Dermis blood vessel endothelial cell (primary cell): ENCODE measurements at places on chromosomes 7 and 10.
A peak's percentile ranks its signal among the peaks of the same experiment; 100 is the strongest.

- no peak for DNase-seq
These were observed 105.3 kb downstream of the SORCS1 start for GRCh38 chr10:107059068-107059804.

DNA sequence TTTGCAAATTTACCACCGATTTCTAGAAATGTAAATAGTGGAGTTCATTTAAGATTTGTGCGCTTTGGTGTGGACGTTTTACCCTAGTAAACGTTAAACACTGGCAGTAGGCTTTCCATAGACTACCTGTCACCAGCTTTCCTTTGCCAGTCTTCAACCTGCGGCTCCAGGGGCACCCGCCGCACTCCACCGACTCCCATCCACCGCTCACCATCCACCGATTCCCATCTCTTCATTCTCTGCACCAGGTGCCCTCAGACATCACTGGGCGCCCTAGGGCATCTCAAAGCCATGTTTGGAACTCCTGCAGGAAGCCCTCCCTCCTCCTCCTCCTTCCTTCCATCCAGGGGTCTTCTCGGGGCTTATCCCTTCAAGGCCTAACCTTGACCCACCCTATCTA lies 1.4 kb upstream of the AP5Z1 start:
- DNase-seq, result no peak

- no peak for DNase-seq
These were observed 40.0 kb downstream of the CDK1 start for GRCh38 chr10:60818134-60818770.

- peak; percentile 62 for DNase-seq
These were observed 3.4 kb upstream of the SMARCD3 start for GRCh38 chr7:151251689-151252560.

GRCh38 chr7:48621076-48621475 lies 303.3 kb upstream of the CDC14C start:
- DNase-seq, result no peak

- DNase-seq, result no peak
These were observed 98.8 kb upstream of the MACROH2A2 start for GRCh38 chr10:69953851-69954250.

DNA sequence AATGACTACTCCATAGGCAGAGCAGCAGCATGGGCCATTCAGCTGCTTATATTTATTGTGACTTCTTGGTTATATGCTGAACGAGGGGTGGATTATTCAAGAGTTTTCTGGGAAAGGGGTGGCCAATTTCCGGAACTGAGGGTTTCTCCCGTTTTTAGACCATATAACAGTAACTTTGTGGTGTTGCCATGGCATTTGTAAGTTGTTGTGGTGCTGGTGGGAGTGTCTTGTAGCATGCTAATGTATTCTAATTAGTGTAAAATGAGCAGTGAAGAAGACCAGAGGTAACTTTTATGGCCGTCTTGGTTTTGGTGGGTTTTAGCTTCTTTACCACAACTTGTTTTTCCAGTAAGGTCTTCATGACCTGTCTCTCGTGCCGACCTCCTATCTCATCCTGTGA lies 139.6 kb downstream of the KLF6 start:
- DNase-seq, result no peak

DNA sequence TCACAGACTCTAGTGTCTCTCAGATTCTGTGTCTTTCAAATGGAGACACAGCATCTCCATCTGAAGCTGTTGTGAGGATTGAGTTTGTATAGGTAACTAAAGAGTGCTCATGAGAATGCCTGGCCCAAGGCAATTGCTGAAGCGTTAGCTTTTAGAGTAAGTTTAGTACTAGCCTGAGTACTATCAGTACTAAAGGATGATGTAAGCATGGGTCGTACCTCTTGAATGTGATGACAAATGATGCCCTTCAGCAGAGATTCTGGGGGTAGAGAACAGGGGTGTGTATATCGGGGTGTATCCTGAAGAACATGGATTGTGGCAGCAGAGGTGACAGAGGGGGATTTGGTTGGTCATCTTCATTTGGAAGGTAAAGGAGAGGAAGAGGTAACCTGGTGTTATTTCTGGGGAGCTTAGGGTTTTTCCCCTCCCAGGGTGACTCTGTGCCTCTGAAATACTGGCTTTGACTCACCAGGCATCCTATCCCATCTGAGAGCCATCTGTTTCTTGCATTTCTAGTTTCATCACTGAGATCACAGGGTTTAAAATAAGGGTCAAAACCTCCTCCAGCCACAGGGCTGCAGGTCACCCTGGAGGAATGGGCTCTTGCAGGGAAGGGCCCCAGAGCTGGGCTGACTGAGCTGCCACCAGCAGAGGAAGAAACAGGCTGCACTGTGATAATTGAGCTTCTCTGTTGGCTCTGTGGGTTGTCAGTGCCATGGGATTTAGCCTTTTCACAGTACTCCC lies 756.0 kb downstream of the KCNMA1 start:
- no peak for DNase-seq

DNA sequence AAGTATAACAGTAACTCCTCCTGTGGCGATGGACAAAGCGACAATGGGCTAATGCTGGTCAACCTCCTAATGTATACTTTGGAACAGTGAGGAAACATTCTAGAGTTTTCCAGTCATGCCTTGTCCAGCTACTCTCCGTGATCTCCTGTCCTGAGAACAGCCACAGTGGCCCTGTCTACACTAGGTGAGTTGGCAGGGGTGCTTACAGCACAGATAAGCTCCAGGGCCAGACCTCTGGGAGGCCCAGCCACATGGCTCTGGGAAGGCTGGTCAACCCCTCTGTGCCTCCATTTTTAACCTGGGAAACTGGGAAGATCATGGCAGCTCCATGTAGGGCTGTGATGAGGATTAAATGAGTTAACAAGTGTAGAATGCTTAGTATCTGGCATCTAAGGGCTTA lies 57.0 kb downstream of the CLEC2L start:
- DNase-seq, result no peak

- DNase-seq, result no peak
These were observed 13.3 kb downstream of the SLC37A3 start for GRCh38 chr7:140384894-140385545.

- no peak for DNase-seq
These were observed 154.7 kb downstream of the MGMT start for GRCh38 chr10:129621693-129622092.

DNA sequence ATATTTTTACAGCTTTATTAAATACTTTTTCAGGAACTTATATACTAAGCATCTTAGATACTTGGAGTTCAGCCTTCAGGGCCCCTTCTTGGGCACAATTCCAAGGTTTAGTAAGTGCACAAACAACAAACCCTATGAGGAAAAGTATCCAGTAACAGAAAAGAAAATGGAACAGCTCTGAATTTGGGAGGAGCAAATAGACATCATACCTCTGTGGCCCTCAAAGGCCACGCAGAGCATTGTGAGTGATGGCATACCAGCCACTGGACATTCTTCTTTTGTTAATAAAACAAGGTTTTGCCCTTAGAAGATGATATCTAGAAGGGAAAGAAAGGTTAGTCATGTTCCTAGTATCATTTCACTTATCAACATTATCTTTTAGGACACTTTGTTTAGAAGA lies 46.0 kb downstream of the ST7 start:
- DNase-seq, result peak; percentile 13

DNA sequence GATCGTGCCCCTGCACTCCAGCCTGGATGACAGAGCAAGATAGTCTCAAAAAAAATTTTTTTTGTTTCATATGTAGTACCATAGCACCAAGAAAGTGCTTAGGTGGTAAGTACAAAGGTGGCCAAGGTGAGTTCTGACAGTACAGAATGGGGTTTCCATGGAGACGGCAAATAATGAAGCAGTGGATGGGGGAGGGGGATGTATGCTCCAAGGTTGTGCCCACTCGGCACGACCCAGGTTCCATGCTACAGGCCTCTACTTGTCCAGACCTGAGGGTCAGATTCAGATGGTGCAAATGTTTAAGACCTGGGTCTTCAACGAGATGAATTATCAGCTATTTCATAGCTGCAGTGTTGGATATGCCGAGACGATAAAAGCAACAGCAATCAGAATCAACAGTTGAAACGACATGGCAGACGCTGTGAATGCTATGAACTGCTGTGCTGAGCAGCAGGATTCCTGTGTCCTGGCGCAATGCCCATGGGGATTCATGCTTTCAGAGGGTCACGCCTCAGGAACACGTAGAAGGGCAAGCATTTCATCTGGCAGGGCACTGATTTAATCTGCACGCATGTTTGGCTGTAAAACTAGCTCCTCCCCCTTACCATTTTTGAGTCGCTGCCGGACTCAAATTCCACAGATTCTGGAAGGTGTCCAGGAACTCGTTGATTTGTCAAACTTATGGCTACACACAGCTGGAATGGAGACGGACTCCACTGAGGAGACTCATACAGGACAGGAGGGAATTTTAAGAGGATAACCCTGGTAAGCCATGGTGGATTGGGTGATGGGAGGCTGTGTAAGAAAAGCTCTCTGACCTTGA lies 256.5 kb downstream of the FRMD4A start:
- peak; percentile 98 for DNase-seq

DNA sequence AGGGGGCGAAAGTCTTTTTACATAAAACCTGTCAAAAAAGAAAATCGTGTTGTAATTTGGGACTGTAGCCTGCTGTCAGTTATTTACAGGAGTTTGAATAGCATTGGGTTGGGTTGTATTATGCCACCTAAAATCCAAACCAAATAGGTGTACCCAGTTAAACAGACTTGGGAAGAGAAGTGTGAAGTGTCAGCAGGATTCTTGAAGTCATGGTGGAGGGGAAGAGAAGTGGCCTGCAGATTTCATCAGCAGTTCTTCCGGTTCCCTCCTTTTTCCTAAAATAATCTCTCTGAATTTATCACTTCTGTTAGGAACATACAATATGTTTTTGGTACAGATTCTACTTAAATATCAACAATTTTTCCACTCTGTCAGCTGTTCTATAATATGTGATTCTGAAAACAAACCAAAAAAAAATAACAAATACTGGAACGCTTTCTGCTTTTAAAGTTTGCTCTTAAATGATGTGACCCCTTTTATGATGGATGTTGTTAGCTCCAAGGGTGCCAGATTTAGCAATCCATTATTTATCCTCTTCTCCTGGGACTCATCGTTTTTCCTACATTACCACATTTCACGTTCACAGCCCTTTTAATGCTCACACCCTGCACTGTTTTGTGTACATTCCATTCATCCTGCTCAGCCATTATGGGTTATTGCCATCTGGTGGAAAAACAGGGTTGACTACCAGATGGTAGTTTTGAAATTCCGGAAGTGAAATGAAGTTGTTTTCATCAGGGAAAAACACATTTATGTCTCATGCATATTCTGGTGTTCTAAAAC lies 18.7 kb upstream of the ARHGAP12 start:
- DNase-seq, result peak; percentile 83

DNA sequence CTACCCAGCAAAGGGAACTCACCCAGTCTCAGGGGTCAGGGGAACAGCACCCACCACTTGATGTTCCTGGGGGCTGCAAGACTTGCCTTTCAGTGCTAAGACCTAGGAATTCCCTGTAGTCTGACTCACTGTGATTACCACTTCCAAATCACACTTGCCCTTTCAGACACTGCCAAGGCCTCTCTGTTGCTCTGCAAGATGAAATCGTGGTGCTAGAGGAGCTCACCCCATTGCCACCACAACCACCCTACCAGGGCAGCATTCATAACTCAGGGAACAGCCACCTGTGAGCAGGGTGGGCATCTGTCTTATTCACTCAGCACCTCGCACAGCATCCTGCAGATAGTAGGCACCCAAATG lies 36.5 kb downstream of the XPNPEP1 start:
- DNase-seq, result no peak

DNA sequence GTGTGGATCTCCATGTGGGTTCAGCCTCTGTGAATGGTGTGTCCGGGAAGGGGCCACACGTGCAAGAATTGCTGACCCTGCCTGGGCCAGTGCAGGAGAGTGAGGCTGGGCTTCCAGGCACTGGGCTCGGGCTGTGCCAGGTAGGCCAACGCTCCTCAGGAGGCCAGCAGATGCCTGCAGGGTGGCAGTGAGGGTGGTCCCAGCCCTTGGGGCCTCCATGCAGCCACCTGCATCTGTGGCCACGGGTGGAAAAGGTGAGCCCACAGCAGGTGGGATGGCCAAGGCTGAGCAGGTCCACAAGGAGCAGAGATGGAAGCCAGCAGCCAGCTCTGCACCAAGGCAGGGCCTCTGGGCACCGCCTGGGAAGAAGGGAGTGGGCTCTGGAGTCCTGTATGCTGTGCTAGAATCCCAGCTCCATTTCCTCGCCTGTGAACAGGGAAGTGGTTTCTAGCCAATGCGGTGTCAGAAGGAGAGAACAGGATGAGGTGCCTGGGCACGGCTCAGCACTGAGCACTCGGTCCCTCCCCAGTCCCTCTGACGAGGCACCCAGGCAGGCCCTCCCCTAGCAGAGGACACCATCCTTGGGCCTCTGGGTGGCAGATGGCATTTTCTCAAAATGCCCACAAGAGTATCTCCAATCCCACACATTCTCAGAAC lies 31.1 kb upstream of the RET start:
- DNase-seq, result no peak

- DNase-seq, result peak; percentile 7
These were observed 31.6 kb upstream of the ZNF746 start for GRCh38 chr7:149529136-149529718.

- no peak for DNase-seq
These were observed 148.4 kb downstream of the PLXDC2 start for GRCh38 chr10:19964625-19965024.

DNA sequence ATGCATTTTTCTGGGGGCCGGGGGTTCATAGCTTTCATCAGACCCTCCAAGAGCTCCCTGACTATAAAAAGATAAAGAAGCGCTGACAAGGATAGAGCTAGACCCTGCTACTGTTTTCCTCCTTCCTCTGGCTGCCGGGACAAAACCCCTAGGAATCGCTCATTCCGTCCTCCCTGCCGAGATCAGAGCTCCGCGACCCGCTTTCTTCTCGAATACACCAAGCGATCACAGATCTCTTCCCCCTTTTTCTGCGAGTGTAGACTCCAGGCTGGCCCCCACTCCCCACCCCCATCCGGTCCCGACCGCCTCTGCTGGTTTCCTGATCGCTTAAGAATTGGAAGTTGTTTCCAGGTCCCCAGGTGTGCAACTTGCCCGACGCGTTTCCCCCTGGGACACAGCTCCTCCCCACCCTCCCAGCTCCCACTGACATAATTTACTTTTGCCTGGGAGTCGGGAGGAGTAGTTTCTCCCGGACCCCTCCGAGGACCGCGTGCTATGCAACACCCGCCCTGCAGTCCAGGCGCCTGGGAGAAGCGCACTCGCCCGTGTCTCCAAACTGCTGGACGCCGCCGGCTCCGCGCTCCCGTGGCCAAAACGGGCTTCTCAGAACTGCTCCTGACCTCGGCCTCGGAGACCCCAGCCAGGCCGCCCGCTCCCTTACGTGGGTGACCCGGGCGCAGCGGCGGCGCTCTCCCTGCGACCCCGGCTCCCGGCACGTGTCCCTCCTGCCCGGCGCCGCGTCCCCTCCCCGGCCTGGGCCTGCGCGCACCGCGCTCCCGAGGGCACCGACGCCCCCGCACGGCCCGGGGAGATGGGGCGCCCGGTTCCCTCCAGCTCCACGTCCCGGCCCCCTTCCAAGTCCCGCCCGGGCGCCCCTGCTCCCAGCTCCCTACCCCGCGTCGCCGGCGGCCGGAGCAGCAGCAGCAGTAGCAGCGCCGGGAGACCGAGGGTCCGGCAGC lies 552 bp downstream of the IL15RA start:
- DNase-seq, result peak; percentile 70

GRCh38 chr10:94639902-94640301 lies 43.6 kb upstream of the CYP2C18 start:
- DNase-seq, result no peak
